Lower lobe of right lung (tissue), 2 donors: ENCODE measurements at places on chromosomes 2 and 18. TPM values are rescaled to one million over a fixed set of nuclear protein-coding genes. Genes with fewer than 3 reads are reported as not detected.

DNA sequence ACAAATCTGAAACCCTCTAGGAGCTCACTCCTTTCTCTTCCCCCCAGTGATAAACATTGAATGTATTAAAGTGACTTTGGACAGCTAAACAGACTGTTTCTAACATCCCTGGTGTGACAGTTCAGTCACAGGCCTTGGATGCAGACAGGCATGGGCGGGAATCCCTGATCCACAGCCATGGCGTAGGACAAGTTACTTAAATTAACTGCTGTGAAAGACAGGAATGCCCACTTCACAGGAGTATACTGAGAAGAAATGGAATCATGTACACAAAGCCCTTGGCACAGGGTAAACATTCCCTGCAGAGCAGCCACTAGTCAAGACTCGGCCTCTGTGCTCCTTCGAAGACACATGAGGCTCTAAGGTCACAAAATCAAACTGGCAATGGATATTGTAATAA lies 34.0 kb downstream of the FARSB start:
- no peak overlapping the region for H3K4me3 ChIP-seq
- H3K36me3 ChIP-seq: peaks cover 84% of the 10 kb centered on the region
- H3K27ac ChIP-seq: peak overlapping the region; percentile 4
- H3K27me3 ChIP-seq: no peaks in the 10 kb centered on the region

DNA sequence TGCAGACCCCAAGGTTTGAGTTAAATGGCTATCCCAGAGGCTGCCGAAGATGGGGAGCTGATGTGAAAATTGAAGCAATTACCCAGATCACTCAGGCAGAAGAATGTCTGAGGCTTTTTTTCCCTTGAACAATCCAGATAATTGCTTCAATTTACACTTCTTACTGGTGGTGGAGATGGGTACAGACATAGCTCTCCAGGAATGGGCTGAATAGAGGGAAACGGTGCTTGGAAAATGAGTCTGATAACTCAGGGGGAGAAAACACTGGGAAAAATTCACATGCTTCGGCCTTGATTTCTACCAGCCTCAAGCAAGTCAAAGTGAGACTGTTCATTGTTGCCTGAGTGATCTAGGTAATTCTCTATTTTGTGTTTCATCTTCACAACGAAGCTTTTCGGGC lies 9.5 kb upstream of the KIF5C start:
- no peaks in the 10 kb centered on the region for H3K36me3 ChIP-seq
- no peaks in the 10 kb centered on the region for H3K27me3 ChIP-seq
- no peak overlapping the region for H3K4me3 ChIP-seq

- H3K36me3 ChIP-seq: no peaks in the 10 kb centered on the region
- H3K4me1 ChIP-seq: no peaks in the 10 kb centered on the region
- no peak for DNase-seq
- peaks cover 10% of the 10 kb centered on the region for H3K27me3 ChIP-seq
Measured at GRCh38 chr2:130877258-130877657, 40.5 kb downstream of the ARHGEF4 start.

DNA sequence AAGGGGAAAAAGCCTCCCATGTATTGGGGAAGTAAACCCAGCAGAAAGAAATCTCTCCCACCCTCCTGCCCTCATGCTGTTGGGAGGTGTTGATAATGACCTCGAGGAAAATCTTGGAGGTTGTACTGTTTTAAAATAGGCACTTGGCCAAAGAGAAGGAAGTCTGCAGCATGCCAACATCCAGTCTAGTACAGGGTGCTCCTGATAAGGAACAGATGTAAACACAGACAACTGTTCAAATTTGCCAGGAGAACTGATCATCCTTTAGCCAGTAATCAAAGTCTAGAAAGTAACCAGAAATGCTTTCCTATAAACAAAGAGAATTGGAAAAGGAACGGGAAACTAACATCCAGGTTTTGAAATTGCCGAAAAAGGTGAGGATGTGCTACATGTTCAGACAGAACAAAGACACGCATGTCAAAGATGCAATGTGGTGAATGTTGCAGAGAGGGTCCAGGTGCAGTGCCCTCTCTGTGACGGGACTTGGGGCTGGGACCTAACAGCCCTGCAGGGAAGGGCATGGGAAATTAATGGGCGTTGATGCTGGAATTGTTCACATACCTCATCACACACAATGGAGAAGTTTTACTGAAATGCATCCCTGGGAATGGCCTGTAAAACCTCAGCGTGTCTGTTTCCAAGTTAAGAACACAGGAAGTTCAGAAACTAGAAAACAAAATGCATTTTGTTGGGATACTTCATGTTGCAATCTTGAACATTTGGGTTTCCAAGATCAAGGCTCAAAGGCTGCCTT lies 125.7 kb upstream of the RND3 start:
- DNase-seq: no peak
- H3K36me3 ChIP-seq: no peaks in the 10 kb centered on the region
- H3K4me1 ChIP-seq: peaks cover 7% of the 10 kb centered on the region
- no peak overlapping the region for H3K27ac ChIP-seq
- no peaks in the 10 kb centered on the region for H3K27me3 ChIP-seq
- no peak overlapping the region for H3K4me3 ChIP-seq

NCKAP5 gene
- total RNA-seq: 34.6 TPM

GRCh38 chr2:190121971-190122370 lies 59.4 kb upstream of the MSTN start:
- no peak for DNase-seq
- no peak overlapping the region for H3K27ac ChIP-seq
- no peaks in the 10 kb centered on the region for H3K36me3 ChIP-seq
- no peaks in the 10 kb centered on the region for H3K27me3 ChIP-seq

GRB14 gene
- 4.6 TPM for total RNA-seq

DNA sequence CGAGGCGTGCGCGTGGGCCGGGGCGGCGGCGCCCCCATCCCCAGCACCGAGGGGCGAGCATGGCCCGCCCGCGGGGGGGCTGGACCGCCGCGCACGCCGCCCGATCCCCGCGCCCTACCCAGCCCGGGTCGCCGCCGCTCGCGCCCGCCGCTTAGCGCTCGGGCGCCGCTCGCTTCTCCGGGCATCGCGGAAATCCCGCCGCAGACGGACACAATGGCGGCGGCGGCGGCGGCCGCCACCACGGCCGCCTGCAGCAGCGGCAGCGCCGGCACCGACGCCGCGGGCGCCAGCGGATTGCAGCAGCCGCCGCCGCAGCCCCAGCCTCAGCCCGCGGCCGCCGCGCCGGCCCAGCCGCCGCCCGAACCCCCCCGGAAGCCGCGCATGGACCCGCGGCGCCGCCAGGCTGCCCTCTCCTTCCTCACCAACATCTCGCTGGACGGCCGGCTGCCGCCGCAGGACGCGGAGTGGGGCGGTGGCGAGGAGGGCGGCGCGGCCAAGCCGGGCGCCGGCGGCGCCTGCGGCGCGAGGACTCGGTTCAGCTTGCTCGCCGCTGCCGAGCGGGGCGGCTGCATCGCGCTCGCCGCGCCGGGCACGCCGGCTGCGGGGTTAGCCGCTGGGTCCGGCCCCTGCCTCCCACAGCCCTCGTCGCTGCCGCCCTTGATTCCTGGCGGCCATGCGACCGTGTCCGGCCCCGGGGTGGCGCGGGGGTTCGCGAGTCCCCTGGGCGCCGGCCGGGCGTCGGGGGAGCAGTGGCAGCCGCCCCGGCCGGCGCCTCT lies 453 bp downstream of the CABLES1 start:
- H3K4me3 ChIP-seq: peak overlapping the region; percentile 70
- H3K27ac ChIP-seq: peak overlapping the region; percentile 84
